ENCODE measurements at places on chromosomes 7 and 10.

DNA sequence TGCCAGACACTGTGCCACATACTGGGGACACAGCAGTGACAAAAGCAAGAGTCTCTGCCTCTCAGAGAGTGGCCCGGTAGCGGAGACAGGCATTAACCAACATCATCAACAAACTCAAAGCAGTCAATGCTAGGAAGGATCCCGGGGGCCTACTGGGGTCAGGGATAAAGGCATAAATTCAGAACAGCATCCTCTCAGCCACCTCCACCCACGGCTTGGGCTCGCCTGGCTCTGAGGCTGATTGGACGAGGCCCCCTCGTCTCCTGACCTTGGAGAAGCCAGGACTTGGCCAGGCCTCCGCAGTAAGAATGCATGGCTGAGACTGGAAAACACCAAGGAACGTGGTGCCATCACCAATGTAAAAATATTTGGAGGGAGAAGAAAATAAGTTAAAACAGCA lies 102.1 kb downstream of the ARHGAP22 start:
- no peak for DNase-seq

DNA sequence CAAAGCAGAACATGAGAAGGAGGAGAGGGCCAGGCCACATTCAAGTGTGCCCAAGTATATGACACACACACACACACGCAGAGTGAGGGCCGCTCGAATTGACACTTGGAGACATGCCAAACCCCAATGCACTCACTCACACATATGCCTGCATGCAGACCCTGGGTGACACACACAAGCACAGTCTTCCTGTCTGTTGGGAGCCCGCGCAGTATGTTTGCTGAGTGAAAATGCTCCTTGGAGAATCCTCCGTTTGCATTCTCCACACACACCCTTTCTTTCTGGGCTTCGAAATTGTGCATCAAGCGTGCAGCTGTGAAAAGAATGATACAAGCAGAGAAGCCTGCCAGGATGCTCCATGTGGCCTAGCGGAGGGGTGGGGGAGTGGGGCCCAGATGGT lies 120.9 kb downstream of the PLXNA4 start:
- DNase-seq, result no peak

- no peak for DNase-seq
Observed at GRCh38 chr10:92541583-92541982, 32.3 kb downstream of the IDE start.

DNA sequence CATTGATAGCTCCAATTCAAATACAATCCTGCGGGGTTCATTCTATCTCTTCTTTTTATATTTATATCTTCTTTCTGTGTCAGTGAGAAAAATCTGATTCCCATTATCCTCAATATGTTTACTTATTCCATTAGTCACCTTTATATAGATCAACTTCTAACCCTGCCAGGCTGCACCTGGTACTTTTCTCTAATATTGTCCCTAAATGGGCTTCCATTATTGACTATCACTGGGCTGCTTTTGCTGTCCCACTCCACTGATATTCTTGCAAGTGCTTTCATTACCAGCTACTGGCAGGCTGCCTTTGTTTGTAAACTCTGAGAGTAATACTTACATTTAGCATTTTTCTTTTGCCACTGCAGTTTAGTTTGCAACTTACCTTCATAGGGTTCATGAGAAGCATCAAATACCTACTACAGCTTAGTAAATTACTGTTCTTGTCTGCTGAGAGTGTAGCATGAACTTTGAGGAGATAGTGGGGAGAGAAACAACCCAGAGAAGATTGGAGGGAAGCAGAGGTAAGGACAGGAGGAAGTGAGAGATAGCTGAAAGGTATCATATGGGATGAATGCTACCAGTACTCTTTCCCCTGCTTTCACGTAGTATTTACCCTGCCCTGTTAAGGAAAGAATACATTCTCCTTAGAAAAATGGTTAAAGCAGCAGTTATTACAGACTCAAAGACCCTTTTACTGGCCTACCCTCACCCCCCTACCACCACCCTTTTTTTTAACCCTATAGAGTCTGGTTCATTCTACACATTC lies 119.1 kb downstream of the PHTF2 start:
- DNase-seq, result no peak

GRCh38 chr10:131310142-131310541 lies 1.4 kb downstream of the TCERG1L start:
- DNase-seq, result no peak

GRCh38 chr10:44982496-44982895 lies 3.9 kb upstream of the DEPP1 start:
- DNase-seq, result no peak

- DNase-seq, result no peak
Observed at GRCh38 chr7:18906901-18907300, 210.5 kb downstream of the TWIST1 start.

- no peak for DNase-seq
Observed at GRCh38 chr7:96713037-96713436, 3.4 kb upstream of the SEM1 start.

- no peak for DNase-seq
Observed at GRCh38 chr7:27073076-27073475, 22.7 kb downstream of the HOXA1 start.

DNA sequence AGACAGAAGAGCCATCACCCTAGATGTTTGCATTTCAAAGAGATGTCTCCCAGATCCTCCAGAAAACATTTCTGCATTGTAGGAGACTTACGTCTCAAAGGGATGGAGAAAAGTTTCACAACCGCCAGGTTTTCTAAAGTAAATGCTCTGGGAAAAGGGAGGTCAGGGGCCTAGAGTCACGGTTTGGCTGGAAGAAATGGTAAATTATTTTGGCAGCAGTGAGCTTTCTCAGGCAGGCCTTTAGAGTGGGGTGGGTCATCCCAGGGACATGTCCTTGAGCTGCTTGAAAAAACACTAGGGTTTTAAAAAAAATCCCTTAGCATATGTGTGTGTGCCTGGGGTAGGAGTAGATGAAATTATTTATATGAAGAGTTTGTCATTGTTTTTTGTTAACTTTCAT lies 728.8 kb downstream of the TYW1 start:
- DNase-seq, result no peak

DNA sequence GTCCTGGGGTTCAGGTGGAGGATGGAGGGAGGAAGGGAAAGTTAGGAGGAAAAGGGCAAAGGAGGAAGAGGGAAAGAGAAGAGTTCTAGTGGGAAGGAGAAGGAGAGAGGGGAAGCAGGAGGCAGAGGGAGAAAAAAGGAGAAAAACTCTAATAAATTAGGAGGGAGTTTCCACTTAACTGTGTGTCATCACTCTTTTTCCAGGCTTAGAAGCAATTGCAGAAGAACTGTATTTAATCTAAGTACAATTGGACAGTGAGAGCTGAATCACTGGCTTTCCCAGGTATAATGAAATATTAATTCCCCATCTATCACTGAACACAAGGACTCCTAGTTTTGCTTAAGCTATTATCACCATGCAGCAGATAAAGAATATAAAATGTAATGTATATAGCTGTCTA lies 76.8 kb downstream of the CREB3L2 start:
- DNase-seq, result no peak

- peak; percentile 76 for DNase-seq
Observed at GRCh38 chr7:76294344-76295024, 8.0 kb upstream of the HSPB1 start.

GRCh38 chr10:80284522-80284921 lies 4.9 kb downstream of the MAT1A start:
- DNase-seq, result no peak

DNA sequence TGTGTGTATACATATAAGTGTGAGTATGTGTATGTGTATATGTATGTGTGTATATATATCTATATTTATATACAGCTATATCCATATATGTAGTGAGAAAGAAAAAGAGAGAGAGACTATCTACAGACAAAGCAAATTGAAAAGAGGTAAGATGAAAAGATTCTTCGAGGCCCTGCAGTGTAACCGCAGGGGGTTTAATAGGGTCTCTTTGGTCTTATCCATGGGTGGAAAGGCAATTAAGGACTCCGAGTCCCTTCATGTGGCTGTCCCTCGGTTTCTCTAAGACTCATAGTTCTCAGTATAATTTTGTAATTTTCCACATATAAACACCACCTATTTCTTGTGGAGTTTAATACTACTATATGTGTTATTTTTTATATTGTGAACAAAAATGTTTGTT lies 50.6 kb upstream of the JAZF1 start:
- no peak for DNase-seq

DNA sequence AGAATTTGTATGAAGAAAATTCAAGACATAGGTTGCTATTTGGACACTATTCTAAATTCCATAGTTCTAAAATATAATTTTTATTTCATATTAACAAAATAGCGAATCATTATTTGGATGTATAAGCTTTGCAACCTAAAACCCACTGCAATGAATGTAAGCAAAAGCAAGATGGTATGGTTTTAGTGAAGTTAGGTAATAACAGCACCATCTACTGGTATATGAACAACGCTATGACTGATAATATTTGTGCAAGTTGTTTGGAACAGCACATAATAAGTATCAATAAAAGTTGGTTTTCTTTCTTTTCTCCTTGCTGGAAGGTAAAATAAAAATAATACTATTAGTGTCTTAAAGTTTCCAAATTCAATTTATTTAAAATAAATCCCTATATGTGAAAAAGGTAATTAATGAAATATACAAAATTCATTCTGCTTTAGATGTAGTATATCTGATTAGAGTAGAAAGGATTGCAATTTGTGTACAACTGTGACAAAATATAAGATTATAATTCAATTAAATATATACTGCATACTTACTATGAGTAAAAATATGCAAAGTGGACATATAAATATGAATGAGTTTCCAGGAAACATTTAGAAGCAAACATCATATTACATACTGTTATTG lies 79.0 kb upstream of the LSM8 start:
- DNase-seq, result peak; percentile 11

GRCh38 chr7:36597090-36597773 lies 127.1 kb downstream of the AOAH start:
- no peak for DNase-seq

DNA sequence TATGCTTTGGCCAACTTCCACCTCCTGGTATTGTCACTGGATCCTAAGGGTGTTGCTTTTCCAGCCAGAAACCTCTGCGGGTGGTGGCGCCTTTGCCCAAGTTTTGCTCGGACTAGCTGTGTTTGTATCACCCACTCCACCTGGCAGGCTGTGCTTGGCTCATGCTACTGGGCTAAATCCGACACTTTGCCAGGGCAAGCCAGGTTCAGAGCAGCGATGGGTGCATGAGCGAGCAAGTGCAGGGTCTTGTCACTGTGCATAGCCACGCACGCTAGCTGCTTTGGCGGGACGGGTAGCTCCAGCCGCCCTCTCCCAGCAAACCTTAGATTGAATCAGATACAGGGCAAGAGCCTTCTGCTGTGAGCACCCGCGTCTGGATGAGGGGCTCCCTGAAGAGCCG lies 737.5 kb downstream of the PCDH15 start:
- no peak for DNase-seq

GRCh38 chr7:117716707-117717299 lies 156.4 kb downstream of the CTTNBP2 start:
- DNase-seq, result no peak

DNA sequence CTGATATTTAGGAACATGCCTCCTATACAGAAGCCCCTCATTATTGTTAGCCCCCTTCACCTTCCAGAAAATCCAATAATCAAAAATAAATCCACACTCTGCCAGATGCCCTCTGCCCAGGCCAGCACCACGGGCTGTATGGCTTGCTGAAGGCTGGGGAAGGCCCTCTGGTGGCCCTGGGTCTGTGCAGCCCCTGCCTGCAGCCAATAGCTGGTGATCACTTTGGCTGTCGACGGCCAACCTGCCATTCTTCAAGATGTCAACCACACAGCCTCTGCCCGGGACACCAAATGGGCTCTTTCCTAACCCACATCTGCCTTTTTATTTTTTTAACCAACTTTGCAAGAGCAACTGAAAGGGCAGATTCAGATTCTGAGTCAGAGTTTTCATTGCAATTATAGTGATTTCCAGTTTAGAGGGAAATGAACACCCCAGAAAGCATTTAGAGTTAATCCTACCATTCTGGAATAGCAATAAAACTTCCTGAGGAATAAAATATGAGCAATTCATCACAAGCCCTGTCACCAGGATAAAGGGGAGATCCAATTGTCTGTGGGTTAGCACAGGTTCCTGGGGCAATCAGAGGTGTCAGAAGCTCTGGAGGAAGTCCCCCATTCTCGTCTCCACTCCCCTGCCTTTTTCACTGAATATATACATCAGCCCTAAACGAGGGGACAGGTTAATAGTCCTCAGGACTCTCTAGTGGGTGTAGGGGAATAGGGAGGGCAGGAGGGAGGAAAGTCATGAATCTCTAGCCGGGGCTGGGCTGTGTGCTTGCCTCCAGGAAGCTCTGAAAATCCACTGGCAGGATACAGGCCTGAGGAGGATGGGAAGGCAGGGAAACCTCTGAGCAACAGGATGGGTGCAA lies 211.3 kb downstream of the GRID1 start:
- DNase-seq, result no peak

DNA sequence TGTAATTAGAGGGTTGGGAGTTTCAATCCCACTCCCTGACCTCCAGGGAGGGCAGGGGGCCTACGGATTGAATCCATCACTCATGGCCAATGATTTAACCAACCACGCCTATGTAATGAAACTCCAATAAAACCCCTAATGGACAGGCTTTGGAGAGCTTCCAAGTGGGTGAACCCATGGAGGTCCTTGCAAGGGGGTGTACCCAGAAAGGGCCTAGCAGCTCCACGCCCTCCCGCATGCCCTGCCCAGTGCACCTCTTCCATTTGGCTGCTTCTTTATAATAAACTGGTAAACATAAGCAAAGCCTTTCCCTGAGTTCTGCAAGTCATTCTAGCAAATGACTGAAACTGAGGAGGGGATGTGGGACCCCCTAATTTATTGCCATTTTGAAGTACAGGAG lies 280.1 kb downstream of the FRMD4A start:
- no peak for DNase-seq

DNA sequence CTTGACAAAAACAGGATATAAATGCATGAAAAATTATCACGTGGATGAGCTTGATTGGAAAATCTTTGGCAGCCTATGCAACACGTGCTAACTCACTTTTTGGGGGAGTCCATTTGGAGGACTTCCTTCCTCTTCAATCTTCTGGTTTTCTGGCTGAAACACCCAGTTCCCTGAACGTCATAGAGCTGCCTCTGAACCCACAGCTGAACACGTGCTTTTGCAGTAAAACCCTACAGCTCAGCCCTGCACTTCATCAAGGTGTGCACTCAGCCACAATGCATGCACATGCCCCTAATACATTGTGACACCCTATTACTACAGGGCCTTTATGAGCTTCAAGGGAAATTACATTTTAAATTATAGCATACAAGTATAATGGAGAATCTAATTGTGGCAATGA lies 808.7 kb upstream of the AUTS2 start:
- DNase-seq, result no peak

DNA sequence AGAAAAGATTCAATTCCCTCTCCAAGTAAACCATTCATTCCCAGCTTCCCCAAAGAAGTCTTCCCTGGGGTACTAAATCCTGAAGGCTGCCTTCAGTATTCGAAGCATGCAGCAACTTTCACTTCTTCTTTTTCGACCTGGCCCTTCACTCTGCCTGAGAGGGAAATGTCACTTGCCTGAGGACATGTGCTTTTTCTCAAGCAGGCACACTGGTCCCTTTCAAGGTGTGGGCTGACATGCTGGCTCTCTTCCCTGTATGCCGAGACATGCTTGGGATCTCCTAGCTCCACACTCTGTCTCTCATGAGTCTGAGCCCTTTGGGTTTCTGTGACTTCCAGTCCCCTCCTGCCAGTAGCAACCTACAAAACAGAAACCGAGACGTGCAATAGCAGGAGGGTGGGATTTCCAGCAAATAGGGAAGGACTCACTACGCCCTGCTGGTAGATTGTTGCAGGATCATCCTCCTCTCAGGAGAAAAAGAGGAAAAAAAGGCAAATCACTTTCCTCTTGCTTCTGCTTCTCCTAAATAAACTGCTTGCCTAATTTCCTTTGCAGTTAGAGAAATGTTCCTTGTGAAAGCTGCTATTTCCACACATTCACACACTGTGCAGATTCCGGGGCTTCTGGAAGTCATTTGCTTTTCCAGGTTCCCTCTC lies 33.5 kb downstream of the FIGNL1 start:
- DNase-seq, result no peak

Data from erythroblast (primary cell).